ENCODE measurements at places on chromosomes 5 and 9.

- no peak for DNase-seq
Measured at GRCh38 chr5:35557748-35558147, 59.9 kb upstream of the SPEF2 start.

DNA sequence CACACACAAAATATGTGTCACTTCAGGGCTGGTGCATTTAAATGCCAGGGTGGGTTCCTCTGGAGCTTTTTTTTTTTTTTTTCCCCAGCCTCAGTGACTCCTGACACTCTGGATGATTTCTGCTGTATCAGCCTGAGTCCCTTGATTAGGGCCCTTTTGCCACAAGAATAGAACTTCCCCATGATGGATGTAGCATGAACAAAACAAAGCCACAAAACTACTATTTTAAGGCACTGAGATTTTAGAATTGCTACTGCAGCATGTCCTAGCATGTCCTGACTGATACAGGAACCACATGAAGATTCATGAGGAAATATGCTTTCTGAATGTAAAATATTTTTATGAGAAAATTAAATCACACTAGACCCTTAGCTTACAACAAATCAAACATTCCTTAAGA lies 13.9 kb upstream of the ADGRD2 start:
- DNase-seq = no peak

- DNase-seq = no peak
Measured at GRCh38 chr9:127500399-127500798, 49.1 kb downstream of the LRSAM1 start.

DNA sequence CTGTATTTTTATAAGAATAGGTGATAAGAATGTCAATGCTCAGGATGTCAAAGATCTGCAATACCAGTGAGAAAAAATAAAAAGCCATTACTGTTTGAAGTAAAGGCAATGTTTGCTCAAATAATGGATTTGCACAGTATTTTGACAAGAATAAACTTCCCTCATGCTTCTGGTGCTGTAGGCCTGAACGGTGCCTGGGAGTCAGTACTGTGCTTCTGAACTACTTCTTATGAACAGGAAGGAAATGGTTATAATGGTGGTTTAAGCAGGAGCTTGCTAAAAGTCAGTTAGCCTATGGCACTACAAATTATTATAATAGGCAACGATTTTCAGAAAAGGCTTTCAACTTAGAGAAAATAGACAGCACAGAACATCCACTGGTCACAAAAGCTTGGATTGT lies 548.3 kb upstream of the CDH18 start:
- DNase-seq = no peak

GRCh38 chr9:136117291-136117915 lies 1.3 kb downstream of the TMEM250 start:
- DNase-seq = no peak
